ENCODE measurements at places on chromosomes 7 and 10.

DNA sequence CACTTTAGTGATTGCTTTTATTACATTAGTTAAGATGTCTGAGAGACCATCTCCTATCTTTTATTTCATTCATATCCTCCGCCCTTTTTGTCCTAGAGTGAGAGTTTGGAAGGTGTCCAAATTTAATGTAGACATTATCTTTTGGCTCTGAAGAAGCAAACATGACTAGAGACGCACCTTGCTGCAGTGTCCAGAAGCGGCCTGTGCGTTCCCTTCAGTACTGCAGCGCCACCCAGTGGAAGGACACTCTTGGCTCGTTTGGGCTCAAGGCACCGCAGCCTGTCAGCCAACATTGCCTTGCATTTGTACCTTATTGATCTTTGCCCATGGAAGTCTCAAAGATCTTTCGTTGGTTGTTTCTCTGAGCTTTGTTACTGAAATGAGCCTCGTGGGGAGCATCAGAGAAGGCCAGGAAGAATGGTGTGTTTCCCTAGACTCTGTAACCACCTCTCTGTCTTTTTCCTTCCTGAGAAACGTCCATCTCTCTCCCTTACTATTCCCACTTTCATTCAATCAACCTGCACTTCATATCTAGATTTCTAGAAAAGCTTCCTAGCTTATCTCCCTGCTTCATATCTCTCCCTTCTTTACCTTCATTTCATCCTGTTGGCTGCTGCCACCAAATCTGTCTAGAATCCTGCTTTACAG is 10.4 kb upstream of the CLCN1 start:
- peak; percentile 80 for DNase-seq

- no peak for DNase-seq
Measured at GRCh38 chr7:116449950-116450349, 49.6 kb upstream of the CAV2 start.

- DNase-seq: no peak
Measured at GRCh38 chr10:58622246-58622645, 109.6 kb downstream of the BICC1 start.

DNA sequence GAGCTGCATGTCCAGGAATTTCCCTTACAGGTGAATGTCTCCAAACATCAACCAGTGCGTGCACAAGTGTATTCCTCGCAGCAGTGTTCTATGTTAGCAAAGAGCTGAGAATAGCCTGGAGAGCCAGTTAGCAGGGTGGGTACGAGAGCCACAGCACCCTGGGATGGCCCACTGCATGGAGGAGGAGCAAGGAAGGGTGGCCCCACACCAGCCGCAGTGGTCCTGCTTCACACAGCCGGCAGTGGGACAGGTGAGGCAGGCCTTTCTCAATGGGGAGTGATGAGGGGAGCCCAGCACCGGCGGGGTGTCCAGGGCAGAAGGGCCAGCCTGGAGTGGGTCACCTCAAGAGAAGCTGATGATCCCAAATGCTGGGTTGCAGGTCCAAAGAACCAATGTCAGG is 240.7 kb downstream of the TCERG1L start:
- DNase-seq: no peak

DNA sequence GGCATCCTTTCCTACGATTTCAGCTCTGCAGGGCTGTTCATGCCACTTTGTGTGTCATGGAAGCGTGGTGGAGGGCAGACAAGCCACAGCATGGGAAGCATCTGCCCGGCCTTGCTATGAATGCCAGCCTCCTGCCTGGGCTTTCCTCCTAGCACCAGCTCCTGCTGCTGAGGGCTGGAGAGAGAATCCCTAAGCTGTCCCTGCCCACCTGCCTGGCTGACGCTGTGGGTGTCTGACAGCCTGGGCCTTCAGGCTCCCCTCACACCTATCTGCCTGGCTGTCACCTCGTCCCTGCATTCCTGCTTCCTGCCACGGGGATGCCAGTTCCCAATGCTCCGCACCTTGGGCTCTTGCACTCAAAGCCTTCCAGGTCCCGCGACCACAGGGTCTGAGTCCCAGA is 606.5 kb upstream of the MGMT start:
- no peak for DNase-seq

- DNase-seq: no peak
Measured at GRCh38 chr7:3537210-3537875, 236.3 kb downstream of the SDK1 start.

GRCh38 chr10:42755028-42755451 is 27.6 kb upstream of the BMS1 start:
- no peak for DNase-seq

DNA sequence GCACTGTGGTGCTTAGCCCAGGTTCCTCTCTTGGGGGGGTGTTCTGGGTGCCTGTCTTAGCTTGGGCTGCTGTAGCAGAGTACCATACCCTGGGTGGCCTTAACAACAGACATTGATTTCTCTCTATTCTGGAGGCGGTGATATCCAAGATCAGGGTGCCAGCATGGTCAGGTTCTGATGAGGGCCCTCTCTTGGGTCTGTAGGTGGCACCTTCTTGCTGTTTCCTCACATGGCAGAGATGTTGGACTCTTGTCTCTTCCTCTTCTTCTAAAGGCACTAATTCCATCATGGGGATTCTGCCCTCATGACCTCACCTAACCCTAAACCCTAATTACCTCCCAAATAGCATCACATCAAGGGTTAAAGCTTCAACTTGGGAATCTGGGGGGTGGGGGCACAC is 19.9 kb upstream of the CRHR2 start:
- peak; percentile 69 for DNase-seq

DNA sequence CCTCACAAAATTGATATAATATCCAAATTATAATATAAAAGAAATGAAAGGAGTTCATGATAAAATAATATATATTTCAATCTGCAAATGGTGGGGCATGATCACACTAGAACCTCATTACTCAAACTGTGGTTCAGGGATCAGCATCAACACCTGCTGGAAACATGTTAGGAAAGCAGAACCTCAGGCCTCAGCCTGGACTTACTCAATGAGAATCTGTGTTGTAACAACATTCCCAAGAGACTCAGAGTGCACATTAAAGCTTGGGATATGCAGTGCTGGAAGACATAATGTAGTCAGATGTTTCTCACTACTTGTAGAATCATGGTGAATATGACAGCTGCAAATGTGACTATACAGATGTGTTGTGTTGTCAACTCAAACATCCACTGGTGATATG is 81.7 kb upstream of the ITPRID1 start:
- DNase-seq: peak; percentile 38

- DNase-seq: peak; percentile 95
Measured at GRCh38 chr10:11178606-11179515, 161.2 kb downstream of the CELF2 start.

GRCh38 chr7:95886501-95887090 is 114.2 kb downstream of the DYNC1I1 start:
- DNase-seq: peak; percentile 28

GRCh38 chr10:70320751-70321150 is 36.9 kb upstream of the NPFFR1 start:
- no peak for DNase-seq

DNA sequence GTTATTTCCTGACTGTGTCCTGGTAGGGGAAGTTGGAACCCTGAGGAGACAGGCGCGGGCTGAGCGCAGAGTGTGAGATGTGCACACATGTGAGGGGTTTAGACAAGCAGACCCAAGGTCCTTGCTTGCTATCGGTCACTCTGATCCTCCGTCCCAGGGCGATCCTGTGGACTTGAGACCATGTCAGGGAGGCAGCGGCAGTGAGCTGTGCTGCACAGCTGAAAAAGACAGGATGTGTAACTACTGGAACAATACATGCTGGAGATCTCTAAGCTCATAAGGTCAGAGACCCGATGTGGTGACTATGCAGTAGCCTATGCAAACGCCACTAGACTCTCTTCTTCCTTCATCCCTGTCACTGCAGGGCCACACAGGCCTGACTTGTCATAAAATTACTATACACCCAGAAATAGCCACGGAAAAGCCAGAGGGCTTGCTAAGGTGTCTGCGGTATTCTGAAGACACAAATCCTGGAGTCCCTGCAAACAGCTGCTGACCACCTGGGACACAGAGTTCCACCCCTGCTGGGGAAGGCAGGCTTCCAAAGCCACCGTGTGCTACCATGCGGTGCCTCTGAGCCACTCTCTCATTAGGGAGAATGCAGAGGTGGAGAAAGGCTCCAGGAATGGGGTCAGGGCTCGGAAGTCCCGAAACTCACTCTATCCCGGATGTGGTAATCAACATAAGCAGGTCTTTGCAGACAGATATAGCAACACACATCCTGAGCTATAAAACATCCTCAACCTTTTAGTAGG is 91.1 kb upstream of the DDC start:
- DNase-seq: no peak

- no peak for DNase-seq
Measured at GRCh38 chr7:100124301-100125230, 2.2 kb upstream of the MBLAC1 start.

DNA sequence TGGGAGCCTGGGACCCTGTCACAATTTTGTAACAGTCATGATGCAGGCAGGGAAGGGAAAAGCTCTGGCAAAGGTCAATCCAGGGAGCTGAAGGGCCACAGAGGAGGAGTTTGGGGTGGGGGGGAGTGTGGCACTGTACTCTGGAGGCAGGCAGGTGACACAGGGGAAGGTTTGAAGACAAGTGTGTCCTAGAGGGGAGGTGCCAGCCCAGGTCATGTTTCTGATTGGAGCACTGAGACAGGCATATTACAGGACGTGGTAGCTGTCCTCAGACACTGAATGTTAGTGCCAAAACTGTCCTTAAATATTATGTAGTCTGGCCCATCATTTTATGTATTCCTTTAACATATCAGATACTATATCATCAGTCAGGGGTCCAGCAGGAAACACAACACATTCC is 75.6 kb upstream of the LRRC4 start:
- DNase-seq: peak; percentile 45

- DNase-seq: no peak
Measured at GRCh38 chr10:3689871-3690510, 95.0 kb downstream of the KLF6 start.

DNA sequence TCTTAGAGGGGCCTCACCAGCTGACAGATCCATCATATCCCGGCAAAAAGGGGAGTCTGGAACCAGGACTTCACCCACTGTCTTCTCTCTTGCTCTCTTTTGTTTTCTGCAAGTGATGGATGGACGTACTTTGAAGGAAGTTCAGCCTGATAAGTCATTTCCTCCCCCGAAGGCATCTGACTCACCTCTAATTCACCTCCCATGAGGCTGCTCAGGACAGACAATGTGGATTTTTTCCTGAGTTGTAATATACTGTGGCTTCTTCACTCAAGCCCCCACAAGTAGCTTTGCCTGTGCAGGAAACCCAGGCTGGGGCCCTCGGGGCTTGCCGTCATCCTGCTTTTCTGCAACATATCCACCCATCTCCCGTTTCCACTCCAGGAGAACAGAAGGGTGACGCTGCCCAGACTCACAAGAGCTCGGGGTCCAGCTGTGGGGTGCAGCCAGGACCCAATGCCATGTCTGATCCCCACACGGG is 70.4 kb downstream of the ASB13 start:
- DNase-seq: peak; percentile 73

GRCh38 chr10:117531371-117532002 is 11.1 kb upstream of the EMX2 start:
- DNase-seq: no peak

- DNase-seq: no peak
Measured at GRCh38 chr7:142792129-142792528, 21.4 kb downstream of the PRSS2 start.

DNA sequence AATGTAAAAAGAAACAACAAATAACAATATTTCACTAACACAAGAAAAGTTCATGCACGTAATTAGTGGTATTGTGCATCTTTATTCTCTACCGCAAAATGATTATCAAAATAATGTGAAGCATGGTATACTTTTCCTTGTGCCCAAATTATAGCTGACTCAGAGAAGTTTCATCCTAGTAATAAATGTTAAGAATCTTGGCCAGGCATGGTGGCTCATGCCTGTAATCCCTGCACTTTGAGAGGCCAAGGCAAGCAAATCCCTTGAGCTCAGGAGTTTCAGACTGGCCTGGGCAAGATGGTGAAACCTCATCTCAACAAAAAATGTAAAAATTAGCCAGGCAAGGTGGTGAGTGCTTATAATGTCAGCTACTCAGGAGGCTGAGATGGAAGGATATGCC is 105.0 kb downstream of the KMT2C start:
- no peak for DNase-seq

DNA sequence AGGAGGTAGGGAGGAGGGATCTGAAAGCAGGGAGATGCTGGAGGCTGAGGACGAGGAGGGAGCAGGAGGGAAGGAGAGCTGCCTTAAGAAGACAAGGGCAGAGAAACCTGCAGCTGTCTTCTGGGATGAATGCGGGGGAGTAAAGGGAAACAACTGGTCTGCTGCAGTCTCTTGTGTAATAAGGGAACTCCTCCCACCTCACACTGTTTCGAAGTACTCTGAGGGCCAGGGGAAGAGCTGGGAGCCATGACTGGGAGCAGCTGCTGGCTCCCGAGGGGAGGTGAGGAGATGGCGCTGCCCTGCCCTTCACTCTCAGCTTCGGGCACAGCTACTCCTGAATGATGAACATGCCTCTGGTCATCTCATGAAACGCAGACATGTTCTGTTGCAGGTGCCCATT is 65.1 kb downstream of the CLEC2L start:
- peak; percentile 94 for DNase-seq

GRCh38 chr7:129607471-129608120 is 3.9 kb upstream of the NRF1 start:
- peak; percentile 83 for DNase-seq

- DNase-seq: no peak
Measured at GRCh38 chr7:43201912-43202311, 89.5 kb downstream of the HECW1 start.

GRCh38 chr7:141872931-141873330 is 31.6 kb upstream of the PRSS37 start:
- no peak for DNase-seq

GRCh38 chr10:29496341-29497162 is 138.2 kb downstream of the SVIL start:
- peak; percentile 55 for DNase-seq

DNA sequence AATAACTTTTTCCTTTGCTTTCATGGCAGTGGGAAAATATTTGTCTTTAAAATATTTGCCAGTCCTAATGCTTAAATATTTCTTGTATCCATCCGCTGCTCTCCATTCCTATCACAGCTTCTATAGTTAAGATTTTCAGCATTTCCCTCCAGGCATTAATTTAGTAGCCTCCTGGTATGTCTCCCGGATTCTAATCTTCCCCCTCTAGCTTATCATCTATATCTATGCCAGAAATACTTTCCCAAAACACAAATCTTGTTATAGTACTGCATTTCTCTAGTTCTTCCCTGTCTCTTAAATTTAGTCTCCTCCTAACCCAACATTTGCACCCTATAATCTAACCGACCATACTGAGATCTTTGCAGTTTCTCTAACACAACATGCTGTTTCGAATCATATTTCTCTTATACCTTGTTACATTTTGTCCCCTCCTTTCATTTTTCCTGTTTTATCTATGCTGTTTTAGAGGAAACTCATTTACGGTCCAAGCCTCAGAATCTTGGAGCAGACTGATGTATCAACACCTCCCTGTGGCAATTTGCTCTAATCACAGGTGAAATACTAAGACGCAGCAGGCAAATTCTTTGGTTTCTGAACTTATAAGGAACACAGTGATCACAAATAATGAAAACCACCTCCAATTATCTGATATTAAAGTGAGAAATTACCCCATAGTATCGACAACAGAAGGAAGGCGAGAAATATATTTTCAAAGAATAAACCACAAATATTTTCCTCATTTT is 10.3 kb downstream of the CNTNAP2 start:
- DNase-seq: no peak

- no peak for DNase-seq
Measured at GRCh38 chr7:158602905-158603772, 15.5 kb upstream of the PTPRN2 start.

- DNase-seq: no peak
Measured at GRCh38 chr10:114811862-114812261, 9.7 kb upstream of the FHIP2A start.

- no peak for DNase-seq
Measured at GRCh38 chr10:3814838-3815220, 29.8 kb upstream of the KLF6 start.

GRCh38 chr10:22764639-22765038 is 50.3 kb upstream of the PIP4K2A start:
- no peak for DNase-seq

All from NB4 (cell line).